EL (cell line): ENCODE measurements at places on chromosomes 16 and 17.

- no peak for DNase-seq
Observed at GRCh38 chr17:8468127-8468526, 32.4 kb downstream of the NDEL1 start.

- DNase-seq: no peak
Observed at GRCh38 chr16:83929811-83930555, 23.1 kb upstream of the OSGIN1 start.

GRCh38 chr17:57343717-57344116, 87.4 kb downstream of the MSI2 start:
- no peak for DNase-seq

DNA sequence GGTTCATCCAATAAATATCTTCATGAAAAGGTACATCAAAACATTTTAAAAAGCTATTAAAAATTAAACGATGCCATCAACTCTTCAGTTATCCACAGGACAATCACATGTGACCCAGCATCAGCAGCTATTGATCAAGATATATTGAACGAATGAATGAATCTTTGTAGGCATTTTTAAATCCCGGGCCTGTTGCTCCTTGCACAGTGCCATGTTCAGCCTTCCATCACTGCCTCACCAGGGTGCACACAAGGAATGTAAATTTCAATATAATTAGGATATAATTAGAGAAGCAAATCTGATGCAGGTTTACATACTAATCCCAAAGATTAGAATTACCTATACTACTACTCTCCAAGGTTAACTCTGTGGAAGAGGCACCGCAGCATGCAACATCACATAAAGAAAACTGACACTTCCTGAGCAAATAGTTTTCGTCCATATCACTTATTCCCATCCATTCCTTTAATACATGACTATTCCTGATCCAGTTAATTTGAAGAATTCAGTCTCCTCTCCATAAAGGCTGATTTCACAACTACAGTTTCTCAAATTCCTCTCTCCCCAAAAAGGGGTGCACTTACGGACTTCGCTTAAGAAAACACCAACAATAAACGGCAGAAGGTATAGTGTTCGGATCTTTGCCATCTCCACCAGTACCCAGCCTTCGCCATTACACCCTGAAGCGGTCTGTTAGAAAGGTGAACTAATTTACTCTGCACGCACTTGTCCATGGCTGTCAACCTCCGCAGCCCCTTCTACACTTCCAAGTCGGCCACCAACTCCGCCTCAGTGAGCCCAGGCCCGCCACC, 938 bp downstream of the NCOR1 start:
- no peak for DNase-seq

GRCh38 chr17:63716426-63716825, 16.5 kb upstream of the LIMD2 start:
- DNase-seq: no peak

- DNase-seq: peak; percentile 86
Observed at GRCh38 chr17:17237026-17237799, at the start of gene FLCN. Gene FLCN (minus strand): TSS chr17:17237168. CDS start chr17:17228137, 9,031 bp downstream.

- DNase-seq: no peak
Observed at GRCh38 chr16:19282101-19282500, 3.4 kb upstream of the CLEC19A start.

GRCh38 chr16:68995011-68995504, 110.4 kb upstream of the HAS3 start:
- peak; percentile 78 for DNase-seq

- DNase-seq: peak; percentile 67
Observed at GRCh38 chr17:77948690-77949114, 9.8 kb upstream of the TNRC6C start.

- DNase-seq: no peak
Observed at GRCh38 chr17:76451506-76451905, 1.4 kb downstream of the UBE2O start.

DNA sequence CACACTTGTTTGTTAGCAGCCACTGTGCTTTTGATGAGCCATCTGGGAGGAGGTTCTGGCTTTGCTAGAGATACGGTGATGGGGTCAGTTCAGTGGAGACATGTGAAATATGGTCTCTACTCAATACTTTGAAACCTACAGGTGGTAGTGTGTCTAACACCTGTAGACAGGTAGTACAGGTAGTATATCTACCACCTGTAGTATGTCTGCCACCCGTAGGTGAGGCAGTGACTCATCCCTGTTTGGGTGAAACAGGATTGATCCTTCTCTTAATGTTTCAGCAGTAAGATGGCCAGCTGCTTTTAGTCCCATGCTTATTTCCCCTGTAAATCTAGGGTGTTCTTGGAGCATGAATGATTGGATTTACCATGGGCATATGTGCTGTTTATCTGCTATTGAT, 240.8 kb downstream of the SNX29 start:
- no peak for DNase-seq

DNA sequence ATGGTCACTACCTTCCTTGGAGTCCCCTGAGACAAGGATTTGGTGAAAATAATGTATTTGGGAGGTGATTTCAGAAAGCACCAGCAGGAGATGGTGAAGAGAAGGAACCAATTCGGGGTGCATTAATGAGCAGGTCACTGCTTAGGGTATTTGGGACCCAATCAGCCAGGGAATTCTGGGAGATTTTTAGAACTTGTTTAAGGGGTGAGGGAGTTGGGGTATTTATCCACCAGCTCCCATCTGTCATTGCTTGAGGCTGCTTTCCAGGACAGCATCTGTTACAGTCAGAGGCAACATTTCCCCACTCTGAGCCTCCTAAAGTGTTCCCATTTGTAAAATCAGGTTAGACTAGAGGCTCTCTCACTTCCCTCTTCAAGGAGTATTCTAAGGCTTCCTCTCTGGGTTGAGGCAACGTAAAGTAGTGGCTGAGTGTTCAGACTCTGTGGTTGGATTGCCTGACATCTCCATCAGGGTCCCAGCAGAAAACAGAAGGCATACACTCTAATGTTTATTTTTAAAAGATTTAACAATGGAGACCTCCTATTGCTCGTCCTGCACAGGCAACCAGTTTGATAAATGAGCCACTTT, 60.9 kb downstream of the CLEC19A start:
- no peak for DNase-seq

GRCh38 chr16:50802000-50802399, 60.1 kb downstream of the CYLD start:
- no peak for DNase-seq

GRCh38 chr17:41101586-41102259, at the start of gene KRTAP4-16:
Gene KRTAP4-16 (minus strand): TSS chr17:41102209. CDS start chr17:41102209, 0 bp downstream.
- no peak for DNase-seq

DNA sequence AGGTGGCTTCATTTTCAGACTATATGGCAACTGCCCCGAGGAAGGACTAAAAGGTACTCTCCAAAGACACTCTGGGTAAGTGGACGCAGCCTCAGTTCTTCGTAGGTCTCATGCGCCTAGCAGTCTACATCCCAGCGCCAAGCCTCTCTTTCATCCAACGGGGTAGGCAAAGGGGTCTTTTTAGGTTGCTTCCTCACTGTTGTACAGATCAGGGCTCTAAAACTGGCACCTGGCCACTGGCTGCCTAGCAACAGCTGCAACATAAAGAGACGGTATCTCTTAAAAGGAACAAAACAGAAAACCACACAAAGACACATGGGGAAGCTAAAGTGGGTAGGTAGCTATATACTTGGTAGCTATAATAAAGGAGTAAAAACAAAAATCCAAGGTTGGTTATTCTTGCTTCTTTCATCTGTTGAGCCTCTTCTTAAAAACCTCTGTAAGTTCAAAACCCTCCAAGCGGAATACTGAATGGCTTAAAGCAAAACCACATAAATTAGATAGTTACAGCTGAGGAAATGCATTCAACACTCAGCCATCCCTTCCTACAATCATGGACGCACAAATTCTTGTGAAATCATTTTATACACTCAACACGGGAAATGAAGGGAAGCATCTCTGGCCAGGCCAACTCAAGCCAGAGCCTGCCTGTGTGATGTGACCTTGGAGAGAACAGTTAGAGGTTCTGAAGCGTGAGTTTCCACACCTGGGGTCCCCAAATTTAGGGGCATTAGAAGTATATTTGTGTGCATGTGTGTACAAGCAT, 22.7 kb downstream of the CYTH1 start:
- DNase-seq: no peak

DNA sequence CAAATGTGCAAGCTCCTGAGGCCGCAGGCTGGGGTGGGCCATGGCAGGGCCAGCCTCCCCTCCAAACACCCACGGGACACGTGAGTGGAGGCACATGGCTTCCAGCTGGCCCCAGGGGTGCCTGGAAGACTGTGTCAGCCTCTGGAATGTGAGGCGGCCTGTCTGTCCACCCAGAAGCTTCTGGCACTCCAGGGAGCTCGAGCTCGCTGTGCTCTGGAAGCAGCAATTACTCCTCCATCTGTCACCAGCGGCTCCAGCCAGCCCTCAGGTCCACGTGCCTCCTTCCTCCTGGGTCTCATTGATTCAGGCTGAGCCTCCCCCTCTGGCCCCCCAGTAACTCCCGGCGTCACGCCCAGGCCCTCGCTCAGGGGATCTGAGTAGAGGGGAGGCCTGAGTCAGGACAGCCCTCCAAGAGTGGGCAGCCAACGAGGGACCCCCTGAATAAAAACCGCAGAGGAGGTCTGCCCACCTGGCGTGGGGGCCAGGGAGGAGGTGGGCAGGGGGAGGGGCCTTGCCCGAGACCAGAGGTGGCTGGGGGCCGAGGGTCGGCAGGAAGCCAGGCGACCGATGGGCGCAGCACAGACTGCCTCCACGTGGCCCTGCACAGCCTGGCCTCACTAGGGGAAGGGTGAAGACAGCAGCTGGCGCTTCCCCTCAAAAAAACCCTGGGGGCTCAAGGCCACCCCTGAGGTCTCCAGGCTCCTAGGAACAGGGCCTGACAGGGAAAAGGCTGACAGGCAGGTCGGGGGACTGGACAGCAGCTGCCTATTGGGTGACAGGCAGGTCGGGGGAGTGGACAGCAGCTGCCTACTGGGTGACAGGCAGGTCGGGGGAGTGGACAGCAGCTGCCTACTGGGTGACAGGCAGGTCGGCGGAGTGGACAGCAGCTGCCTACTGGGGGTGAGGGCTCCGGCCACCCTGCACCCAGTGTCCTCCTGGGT, 11.9 kb downstream of the PIEZO1 start:
- peak; percentile 96 for DNase-seq

- no peak for DNase-seq
Observed at GRCh38 chr17:43577664-43578403, 31.7 kb upstream of the ETV4 start.

DNA sequence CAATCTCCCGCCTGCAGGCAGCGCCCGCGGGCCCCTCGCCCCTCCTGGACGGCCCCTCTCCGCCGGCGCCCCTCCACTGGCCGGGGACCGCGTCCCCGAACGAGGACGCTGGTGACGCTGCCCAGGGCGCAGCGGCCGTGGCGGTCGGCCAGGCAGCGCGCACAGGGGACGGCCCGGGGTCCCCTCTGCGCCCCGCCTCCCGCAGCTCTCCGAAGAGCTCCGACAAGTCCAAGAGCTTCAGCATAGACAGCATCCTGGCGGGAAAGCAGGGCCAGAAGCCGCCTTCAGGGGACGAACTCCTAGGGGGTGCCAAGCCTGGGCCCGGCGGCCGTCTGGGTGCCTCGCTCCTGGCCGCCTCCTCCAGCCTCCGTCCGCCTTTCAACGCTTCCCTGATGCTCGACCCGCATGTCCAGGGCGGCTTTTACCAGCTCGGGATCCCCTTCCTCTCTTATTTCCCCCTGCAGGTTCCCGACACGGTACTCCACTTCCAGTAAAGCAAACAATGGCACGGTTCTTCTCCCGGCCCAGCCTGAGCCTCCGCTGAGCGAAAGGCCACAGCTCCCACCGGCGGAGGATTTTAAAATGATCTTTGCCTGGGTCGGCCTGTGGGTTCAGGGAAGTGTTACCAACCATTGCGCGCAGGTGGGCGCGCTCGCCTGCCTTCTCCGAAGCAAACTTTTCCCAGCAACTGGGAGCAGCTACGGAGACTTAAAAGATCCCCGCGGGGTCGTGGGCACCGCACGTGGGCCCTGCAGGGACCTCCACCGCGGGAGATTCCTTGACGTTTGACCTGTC, 1.1 kb downstream of the FOXL1 start:
- DNase-seq: peak; percentile 40

GRCh38 chr16:83629426-83629825, 178.4 kb upstream of the HSBP1 start:
- DNase-seq: no peak

- DNase-seq: peak; percentile 63
Observed at GRCh38 chr17:66904760-66905624, 59.5 kb upstream of the CACNG4 start.

DNA sequence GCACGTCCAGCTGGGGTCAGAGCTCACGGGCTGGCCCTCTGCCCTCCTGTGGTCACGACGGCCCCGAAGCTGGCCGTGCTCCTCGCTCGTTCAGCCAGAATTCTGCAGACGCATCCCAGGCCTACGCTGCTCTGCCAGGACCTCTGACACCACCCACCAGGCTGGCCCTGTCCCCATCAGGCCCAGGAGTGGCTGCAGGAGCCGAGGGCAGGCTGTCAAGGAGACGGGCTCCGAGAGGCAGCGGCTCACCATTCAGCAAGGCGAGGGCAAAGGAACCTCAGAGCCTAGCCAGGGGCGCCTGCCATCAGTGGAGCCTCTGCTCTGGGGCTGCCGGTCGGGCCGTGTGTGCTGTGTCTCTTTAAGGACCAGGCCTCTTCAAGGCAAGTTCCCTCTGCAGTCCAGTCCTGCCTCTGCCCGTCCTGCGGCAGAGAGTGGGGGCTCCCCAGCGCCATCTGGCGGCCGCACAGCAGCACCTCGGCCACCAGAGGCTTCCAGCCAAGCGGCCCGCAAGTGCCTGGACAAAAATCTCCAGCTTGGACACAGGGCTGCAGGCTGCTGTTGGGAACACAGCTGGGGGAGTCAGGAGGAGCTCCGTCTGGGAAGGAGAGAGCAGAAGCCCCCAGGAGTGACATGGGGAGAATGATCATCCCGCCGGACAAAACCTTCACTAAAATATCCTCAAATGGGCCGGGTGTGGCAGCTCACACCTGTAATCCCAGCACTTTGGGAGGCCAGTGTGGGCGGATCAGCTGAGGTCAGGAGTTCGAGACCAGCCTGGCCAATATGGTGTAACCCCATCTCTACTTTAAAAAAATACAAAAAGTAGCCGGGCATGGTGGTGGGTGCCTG, 7.4 kb upstream of the ABR start:
- peak; percentile 84 for DNase-seq

- DNase-seq: no peak
Observed at GRCh38 chr16:88854306-88855111, 2.2 kb downstream of the GALNS start.

DNA sequence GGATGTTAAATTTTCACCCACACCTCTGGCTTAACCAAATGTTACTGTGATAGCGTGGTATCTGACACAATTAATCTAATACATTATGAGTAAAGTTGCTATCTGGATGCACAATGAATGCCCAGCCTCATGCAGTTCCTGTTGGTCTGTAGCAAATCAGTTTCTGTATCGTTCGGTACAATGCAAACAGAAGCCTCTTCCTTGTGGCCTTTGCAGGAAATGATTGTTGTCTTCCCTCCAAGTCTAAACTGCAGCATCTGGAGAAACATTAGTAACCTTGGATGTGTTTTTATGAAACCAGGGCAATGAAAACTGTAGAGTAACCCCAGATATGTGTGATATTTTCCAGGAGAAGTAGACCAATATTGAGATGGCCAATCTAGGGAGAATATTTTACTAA, 46.8 kb downstream of the CYB561 start:
- DNase-seq: peak; percentile 14
